ENCODE measurements at places on chromosomes 16 and 17. TPM values are rescaled to one million over a fixed set of nuclear protein-coding genes. Genes with fewer than 3 reads are reported as not detected.

The FOXN1 gene
- total RNA-seq = not detected

The MYL4 gene
- total RNA-seq = not detected

The DHRS7C gene
- total RNA-seq = not detected

The PRSS36 gene
- total RNA-seq = 0.85 TPM

The SKAP1 gene
- 132 TPM for total RNA-seq

The ITGAL gene
- 583 TPM for total RNA-seq

The KCNJ18 gene
- total RNA-seq = not detected

The GPR142 gene
- not detected for total RNA-seq

The RIPOR1 gene
- total RNA-seq = 24.6 TPM

The EMP2 gene
- not detected for total RNA-seq

The SOX8 gene
- 0.10 TPM for total RNA-seq

The SLX1B gene
- 80.3 TPM for total RNA-seq

The ZSCAN10 gene
- 0.15 TPM for total RNA-seq

The MYH3 gene
- 2.5 TPM for total RNA-seq

The IGFALS gene
- total RNA-seq = not detected

The ST6GALNAC2 gene
- 0.65 TPM for total RNA-seq

The FOXC2 gene
- not detected for total RNA-seq

Measured in activated CD4-positive, alpha-beta memory T cell treated with anti-CD3 and anti-CD28 coated beads, Interleukin-2, amount 10 ng/mL, durations not matched to agents 7 days and 5 days (primary cell).